ENCODE measurements at places on chromosomes 16 and 17.

DNA sequence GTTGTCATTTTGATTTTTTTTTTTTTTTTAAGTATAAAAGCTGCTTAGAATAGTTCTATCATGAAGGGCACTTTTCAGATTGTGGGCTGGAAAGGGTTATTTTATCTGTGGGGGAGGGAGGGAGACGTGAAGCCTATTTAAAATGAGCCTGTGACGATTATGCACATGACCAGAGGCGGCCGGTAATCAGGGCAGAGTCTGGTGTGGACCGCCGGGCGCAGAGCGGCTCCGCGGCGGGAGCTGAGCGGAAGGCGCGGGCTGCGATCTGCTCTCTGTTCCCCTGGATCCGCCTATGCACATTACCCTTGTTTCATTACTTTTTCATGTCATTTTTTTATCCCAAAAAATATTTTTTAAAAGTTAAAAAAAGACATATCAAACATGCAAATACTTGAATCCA is 23.5 kb downstream of the TMC6 start:
- DNase-seq = no peak

GRCh38 chr17:887551-888209 is 91.9 kb downstream of the NXN start:
- DNase-seq = no peak

DNA sequence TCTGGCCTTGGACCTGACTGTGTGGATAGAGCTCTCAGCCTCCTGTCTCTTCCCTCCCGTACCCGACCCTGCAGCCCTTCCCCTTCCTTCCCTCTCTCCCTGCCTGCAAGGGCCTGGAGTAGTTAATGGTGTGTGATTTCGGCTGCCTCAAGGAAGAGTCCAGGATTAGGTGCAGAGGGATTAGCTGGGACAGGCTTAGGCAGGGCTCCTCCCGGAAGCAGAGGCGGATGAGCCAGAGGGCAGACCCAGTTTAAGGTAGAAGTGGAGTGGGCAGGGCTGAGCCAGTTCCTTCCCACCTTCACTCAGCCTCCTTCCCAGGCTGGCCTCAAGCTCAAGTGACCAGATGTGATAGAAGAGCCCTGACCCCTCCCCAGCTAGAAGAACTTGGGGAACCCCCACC is 16.8 kb downstream of the GUCY2D start:
- no peak for DNase-seq

DNA sequence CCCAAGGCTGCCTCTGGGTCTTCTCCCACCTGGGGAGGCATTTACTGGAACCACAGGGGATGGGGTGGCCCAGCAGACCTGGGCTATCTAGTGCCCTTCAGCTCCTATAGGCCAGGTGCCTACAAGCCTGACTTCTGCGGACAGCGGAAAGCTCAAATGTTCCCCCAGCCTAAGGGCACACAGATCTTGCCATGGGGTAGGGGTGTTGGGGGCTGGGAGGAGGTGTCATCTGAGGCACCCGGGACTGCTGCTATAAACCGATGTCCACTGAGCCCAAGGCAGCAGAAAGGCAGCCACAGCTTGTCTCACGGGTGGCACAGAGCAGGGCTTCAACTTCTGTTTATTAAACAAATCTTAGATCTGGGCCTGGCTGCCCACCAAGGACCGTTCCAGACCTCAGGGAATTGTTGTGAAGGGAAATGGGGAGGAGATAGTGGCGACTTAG is 3.6 kb downstream of the MYO1C start:
- DNase-seq = no peak

DNA sequence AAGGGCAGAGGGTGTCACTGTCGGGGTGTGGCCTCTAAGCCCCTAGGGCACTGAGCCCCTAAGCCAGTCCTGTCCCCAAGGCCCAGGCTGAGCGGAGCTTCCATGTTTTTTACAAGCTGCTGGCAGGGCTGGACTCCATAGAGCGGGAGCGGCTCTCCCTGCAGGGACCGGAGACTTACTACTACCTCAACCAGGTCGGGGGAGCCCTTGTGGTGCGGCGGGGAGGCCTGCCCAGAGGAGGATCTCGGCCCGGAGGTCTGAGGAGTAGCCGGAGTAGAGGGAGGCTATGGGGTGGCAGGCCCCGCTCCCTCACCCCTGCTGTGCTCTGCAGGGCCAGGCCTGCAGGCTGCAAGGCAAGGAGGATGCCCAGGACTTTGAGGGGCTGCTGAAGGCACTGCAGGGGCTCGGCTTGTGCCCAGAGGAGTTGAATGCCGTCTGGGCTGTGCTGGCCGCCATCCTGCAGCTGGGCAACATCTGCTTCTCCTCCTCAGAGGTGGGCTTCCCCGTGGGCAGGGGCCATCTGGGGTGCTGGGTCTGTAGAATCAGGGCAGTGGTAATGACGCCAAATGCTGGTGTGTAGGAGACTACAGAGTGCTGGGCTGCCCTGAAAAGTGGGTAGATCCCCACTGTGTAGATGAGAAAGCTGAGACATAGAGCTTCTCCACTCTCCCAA is 4.9 kb downstream of the MYO15B start:
- DNase-seq = no peak

Data from central memory CD4-positive, alpha-beta T cell (primary cell).